Muscle of leg (tissue), 16 donors: ENCODE measurements at places on chromosomes 5 and 9. TPM values are rescaled to one million over a fixed set of nuclear protein-coding genes. Genes with fewer than 3 reads are reported as not detected.
A peak's percentile ranks its signal among the peaks of the same experiment; 100 is the strongest.

DNA sequence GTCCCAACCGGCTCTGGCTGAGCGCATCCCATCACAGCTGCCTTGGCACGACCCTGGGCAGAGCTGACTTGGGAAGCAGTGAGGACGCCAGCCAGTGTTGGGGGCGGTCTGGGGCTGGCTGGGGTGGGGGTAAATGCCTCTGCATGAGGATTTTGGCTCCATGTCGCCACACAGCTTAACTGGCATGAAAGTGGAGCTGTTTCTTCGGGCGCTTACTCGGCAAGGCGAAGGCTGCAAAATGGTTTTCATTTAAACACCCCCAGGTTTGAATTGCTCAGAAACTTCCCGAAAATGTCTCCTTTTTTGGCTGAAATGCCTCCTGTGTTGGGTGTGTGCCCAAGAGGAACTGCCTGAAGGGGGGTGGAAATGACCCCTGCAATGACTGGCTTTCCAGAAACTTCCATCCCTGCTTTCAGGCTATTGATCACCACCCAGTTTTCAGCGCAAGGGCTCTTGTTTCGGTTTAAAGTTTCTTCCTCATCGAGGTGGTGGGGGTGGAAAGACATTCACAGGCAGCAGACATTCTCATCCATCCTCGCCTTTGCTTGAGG, 38.3 kb downstream of the PTGES start:
- peak; percentile 67 for DNase-seq

- no peak for DNase-seq
These were observed at the start of gene CCL19 for GRCh38 chr9:34690983-34691935. TSS of gene CCL19 (minus strand) at chr9:34691276. CDS start at chr9:34691139, 137 bp downstream.

DNA sequence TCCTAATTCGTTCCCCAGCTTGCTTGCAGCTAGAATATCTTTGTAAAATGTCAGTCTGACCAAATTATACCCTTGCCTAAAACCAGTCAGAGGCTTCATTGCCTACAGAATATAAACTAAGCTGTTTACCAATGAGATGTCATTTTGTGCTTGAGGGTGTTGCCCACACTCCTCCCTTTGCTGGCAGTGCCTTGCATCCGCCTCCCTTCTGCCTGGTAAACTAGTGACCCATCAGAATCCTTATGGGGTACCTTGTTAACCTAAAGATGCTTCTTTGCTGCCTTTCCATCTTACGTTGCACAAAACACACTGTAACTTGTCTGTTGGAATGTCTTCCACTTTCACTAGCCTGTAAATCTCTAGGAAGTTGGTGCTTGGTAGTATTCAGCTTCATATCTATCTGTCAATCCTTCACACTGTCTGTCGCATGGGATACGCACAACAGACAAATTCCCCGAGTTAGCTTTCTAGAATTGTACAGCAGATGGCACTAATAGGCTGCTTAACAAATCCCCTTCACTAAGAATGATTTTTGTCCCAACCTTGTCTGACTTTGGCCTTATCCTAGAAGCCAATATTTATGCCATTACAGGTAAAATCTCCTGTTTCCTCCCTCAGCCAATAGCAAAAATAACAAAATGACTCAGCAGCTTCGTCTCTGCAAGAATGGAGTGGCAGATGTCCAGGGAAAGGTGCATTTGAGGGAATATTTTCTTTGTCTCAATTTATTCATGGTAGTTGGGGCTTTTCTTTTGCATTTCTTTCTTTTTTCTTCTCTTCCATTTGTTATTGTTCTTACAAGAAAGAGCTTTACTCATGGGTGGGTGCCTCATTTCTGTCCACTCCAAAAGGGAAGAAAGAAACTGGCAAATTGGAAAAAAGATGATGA, 3.0 kb downstream of the NUDT2 start:
- peak; percentile 70 for DNase-seq

Gene PRUNE2
- 13.2 TPM for total RNA-seq

Gene SV2C
- under 0.01 TPM for total RNA-seq
